ENCODE measurements at places on chromosomes 4 and X. TPM values are rescaled to one million over a fixed set of nuclear protein-coding genes. Genes with fewer than 3 reads are reported as not detected.

C4orf50 gene
- not detected for total RNA-seq

SMIM9 gene
- not detected for total RNA-seq

PPM1K gene
- total RNA-seq, result 6.6 TPM

H2BW2 gene
- not detected for total RNA-seq
